ENCODE measurements at places on chromosomes 3 and 15. TPM values are rescaled to one million over a fixed set of nuclear protein-coding genes. Genes with fewer than 3 reads are reported as not detected.

GRCh38 chr15:22228101-22228762 lies 147.9 kb downstream of the OR4M2 start:
- DNase-seq, result no peak

- DNase-seq, result no peak
Measured at GRCh38 chr15:67461735-67462134, 59.2 kb upstream of the C15orf61 start.

- DNase-seq, result no peak
Measured at GRCh38 chr3:160023476-160023875, 34.8 kb downstream of the IL12A start.

DNA sequence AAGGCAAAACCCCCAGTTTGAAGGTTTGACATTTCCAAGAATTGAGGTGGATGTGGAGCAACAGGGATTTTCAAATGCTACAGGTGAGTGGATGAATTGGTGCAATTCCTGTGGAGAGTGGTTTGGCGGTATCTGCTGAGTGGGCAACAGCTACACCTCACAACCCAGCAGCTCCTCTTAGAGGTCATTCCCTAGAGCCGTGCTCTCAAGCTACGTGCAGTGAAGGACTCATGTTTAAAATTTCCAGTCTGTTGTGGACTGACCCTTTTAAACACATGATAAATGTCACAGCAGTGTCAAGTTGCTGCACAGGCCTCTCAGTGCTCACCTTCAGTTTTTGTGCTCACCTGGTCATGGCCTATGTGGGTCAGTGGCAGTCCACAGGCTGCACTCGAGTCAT lies 9.5 kb downstream of the C3orf20 start:
- DNase-seq, result no peak

SPINK8 gene
- total RNA-seq, result not detected

GRK7 gene
- total RNA-seq, result not detected

FYCO1 gene
- total RNA-seq, result 20.6 TPM

SLMAP gene
- 82.1 TPM for total RNA-seq
